RKO (cell line): ENCODE measurements at places on chromosomes 6 and 20.

DNA sequence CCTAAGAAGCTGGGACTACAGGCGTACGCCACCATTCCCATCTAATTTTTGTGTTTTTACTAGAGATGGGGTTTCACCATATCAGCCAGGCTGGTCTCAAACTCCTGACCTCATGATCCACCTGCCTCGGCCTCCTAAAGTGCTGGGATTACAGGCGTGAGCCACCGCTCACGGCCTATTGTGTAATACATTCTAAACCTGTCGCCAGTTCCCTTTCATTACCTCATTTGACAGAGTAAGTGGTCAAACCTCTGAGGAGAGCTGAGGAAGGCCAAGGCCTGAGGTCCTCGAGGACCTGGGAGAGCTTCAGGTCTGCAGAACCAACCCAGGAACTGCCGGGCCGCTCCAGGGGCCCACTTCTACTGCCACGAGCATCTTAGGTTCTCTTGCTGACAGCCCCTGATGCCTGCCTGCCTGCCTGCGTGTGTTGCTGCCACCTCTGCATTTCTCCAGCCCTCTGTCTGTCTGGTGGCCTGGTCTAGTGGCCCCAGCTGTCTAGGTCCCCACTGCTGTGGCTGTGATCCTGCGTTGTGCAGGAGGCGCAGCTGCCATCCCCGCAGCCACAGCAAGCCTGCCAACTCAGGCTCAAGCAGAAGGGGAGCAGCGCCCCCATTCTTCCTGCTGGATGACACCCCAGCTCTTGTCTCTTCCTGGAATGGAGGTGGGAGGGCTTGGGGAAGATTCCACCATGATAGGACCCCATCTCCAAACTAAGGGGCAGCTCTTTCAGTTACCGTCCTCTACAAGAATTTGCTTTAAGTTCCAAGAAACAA, 45.3 kb downstream of the PRR18 start:
- DNase-seq, result no peak

GRCh38 chr20:1424336-1424735, 31.5 kb upstream of the FKBP1A start:
- no peak for DNase-seq

DNA sequence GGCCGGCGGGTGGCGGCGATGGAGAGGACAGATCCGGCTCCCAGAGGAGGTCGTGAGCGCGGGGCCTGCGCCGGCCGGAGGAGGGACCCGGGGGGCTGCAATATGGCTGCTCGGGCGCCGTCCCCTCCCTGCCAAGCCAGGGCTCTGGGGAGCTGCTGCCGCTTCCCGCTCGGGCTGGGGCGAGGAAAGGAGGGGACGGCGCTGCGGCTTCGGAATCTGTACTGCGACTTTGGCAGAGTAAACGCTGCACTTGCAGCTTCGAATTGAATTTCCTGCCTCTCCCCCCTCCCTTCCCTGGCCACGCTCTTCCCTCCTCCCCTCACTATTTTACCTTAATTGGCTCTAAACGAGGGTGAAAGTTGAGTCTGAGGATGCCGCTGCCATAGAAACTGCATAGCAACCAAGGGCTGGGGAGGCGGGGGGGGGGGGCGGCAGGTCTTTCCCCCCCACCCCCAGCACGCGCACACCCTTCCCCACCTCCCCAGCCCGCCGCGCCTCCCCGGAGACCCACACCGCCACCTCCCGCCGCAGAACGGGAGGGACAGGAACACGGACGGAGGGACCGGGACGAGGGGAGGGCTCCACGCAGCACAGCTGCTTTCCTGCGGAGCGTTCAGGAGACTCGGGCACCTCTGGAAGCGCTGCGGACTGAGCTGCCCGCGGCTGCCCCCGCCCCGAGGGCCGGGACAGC, 93.9 kb downstream of the RNASET2 start:
- no peak for DNase-seq

GRCh38 chr6:14900919-14901318, 344.9 kb upstream of the JARID2 start:
- no peak for DNase-seq

GRCh38 chr6:107819217-107819616, 4.9 kb downstream of the SCML4 start:
- no peak for DNase-seq

DNA sequence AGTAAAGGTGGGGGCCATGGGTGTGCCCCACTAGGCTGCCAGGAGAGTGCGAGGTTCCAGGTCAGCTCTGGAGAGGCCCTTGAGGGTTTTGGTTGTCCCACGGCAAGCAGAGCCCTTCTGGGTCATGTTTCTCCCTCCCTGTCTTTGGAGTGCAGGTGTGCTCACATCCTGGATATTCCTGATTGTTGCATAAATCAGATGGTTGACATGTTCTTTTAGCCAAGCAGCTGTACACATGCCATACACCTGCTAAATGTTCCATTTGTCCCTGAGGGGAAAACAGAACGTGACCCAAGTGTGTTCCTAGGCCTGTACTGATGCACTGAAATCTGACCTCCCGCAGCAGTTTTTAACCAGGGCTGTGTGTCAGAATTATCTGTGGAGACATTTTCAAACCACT, 77.5 kb upstream of the BEND3 start:
- no peak for DNase-seq

- no peak for DNase-seq
Observed at GRCh38 chr6:104705095-104705707, 154.5 kb downstream of the HACE1 start.

GRCh38 chr6:69802995-69803394, 6.2 kb upstream of the LMBRD1 start:
- DNase-seq, result no peak

GRCh38 chr20:5090191-5090590, 29.6 kb downstream of the PCNA start:
- no peak for DNase-seq

DNA sequence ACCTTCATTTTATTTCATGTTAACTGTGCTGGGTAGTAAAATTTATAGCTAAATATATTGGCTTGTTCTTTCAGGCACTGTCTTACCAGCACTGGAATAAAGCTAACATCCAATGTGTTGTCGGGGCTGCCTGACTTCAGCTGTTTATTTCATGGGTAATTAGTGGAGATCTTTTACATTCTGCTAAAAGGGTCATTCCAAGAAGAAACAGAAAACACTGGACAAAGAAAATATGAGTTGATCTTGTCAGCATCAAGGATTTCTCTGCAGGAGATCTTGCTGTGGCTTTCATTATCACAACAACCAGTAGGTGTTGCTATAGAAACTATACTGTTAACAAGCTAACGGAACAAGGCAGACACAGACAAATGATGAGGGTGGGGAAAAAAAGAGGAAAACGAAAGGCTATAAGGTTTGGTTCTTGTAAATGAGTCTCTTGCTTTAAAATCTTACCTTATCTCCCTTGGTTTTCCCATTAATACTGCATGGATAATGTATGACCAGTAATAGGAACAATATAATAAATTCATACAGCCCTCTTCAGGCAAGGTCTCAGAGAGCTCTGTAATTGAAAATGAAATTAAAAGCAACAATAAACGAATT, 206.8 kb downstream of the SIM1 start:
- DNase-seq, result peak; percentile 54

- no peak for DNase-seq
Observed at GRCh38 chr6:63460971-63461370, 111.3 kb upstream of the LOC128125822 start.

- DNase-seq, result no peak
Observed at GRCh38 chr20:16587066-16587465, 13.8 kb upstream of the KIF16B start.

DNA sequence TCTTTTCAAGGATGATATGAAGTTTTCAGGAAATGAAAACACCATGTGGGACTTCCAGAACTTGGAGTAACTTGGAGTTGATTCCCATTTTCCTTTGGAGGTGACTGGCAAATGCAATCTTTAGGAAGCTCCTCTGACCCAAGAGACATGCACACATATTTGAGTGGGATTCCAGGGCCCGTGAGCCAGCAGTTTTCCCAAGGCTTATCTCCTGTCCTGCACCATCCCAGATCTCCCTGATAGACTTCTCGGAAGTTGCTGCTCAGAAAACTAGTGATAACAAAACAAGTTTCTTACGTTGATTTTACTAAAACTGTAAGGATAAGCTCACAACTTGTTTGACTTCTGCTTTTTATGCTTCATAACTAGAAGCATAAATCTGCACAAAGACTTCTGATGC, 25.6 kb downstream of the SLC35F1 start:
- DNase-seq, result no peak

DNA sequence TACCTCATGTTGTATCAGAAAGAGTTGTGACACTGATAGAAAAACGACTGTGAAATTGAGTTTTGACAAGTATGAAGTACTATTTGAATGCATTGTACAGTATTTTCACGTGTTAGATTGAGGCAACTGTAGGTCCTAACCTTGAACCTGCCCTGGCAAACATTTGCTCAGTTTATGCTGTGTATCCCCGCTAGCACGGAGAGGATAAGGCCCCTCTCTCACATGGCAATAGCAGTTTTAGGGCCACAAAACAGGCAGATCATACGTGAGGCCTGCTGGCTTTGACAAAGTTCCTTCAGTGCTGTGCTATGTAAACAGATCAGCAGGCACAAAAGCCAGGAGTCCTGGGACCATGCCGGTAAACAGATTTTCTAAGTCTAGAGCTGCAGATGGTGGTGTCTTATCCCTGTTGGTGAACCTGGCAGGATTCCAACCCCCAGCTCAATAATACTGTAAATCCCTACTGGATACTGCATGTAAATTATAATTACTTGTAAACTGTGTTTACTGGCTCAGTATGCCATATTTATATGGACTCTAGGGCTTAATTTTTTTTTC, 23.8 kb upstream of the FAM217A start:
- no peak for DNase-seq

DNA sequence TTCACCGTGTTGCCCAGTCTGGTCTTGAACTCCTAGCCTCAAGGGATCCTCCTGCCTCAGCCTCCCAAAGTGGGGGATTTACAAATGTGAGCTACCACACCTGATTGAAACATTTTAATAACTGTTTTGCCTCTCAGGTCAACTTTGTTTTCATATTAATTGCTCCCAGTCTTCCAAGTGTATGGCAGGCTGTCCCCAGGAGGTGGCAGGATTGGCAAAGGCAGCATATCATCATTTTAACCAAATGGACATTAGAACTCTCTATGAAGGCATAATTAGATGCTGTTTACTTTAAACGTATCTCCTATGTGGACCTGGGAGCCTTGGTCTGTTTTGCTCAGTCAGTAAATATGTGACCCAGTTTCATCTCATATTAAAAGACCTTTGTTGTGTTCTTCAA, 59.2 kb upstream of the CSE1L start:
- DNase-seq, result peak; percentile 50

DNA sequence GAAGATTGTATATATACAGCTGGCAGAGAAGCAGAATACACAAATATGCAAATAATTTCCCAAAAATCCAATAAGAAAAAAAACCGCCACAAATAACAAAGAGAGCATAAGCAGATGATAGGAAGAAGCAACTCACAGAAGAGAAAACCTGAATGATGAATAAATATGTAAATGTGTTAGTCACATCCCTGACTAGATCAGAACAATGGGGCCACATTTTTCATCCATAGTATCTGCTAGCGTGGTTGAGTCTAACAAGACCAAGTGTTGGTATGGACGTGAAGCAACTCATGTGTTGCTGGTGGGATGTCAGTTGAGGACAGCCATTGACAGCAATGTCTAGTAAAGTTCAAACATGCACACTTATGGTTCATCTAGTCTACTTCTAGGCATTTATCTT, 3.9 kb upstream of the SLC22A3 start:
- DNase-seq, result no peak

DNA sequence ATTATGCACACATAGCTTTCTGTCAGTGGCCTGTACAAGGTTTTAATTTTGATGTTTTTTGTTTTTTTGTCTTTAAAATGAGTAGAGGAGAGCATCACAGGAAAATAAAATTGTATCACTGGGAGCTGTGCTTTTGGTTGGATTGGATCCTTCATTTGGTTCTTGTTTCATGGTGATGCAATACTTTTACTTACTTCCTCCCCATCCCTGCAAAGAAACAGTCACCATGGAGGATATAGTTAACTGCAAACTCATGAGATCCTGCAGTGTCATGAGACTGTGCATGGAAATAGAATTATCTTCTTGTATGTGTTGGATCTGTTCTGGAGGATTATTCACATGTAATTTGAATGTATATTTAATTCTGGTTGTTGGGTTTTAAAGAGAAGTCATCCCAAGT, 122.3 kb downstream of the JARID2 start:
- DNase-seq, result no peak

DNA sequence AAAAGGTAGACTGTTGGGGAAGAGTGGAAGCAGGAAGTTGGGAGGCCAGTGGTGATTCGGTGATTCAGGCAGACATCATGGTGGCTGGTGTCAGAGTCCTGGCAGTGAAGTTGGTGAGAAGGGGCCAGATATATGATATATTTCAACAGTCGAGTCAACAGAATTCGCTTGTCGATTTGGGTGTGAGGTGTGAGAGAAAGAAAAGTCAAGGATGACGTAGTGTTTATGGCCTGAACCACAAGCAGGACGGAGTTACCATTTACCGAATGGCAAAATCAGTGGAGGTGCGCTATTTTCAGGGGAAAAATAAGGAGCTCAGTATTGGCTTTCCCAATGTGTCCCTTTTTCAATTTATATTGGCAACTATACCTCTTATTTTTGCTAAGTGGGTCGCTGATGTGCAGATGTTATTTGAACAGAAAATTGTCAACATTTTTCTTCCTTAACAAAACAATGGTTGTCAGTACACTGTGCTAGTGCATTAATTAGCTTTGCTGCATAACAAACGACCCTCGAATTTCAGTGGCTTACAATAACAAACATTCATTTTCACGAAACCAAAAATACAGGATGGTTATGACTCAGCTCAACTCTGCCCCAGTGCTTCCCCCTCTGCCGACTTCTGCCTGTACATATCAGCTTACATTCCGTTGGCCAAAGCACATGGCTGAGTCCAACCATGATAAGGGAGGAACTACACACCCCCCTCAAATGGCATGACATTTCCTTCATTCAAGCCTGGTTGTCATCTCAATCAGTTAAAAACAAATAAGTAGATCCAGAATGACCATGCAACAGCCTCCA, 255.0 kb upstream of the ZFP64 start:
- no peak for DNase-seq

GRCh38 chr6:37011656-37012378, 6.4 kb downstream of the FGD2 start:
- no peak for DNase-seq

DNA sequence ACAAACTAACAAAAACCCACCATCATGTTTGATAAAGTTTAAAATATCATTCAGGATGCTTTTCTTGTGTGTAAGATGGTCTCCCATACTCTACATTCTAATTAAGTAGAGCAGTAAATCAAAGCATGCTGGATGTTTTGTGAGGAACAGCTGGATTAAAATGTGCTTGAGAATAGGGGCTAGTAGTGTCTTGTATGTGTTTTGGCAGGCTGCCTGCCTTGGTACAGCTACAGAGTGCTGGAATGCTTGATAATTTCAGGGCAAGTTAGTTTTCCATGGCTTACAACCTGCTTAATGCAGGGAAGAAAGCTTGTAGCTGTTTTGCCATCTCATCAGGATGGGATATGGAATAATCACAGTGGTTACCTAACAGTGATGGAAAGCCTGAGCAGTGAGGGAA, 636.6 kb upstream of the MMS22L start:
- DNase-seq, result no peak

DNA sequence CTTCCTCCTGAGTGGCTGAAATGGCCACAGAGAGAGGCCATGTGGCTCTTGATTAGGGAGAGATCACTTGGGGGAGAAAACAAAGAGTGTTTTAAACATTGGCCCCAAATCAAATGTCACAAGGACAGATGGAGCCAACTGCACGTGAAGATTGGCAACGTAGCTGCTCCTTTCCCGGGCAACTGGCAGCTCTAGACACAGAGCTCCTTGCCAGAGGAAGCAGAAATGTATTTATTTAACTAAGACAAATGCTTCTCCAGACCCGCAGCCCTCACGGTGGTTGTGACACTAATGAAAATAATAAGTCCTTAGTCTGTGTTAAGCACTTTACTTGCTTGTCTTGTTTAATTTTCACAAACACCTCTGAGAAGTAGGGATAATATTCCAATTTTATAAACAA, 49.6 kb upstream of the DSN1 start:
- DNase-seq, result no peak
